ENCODE measurements at places on chromosomes 6 and 20. TPM values are rescaled to one million over a fixed set of nuclear protein-coding genes. Genes with fewer than 3 reads are reported as not detected.

Gene TIAM2
- 10.6 TPM for total RNA-seq

Gene C20orf144
- 0.31 TPM for total RNA-seq

DNA sequence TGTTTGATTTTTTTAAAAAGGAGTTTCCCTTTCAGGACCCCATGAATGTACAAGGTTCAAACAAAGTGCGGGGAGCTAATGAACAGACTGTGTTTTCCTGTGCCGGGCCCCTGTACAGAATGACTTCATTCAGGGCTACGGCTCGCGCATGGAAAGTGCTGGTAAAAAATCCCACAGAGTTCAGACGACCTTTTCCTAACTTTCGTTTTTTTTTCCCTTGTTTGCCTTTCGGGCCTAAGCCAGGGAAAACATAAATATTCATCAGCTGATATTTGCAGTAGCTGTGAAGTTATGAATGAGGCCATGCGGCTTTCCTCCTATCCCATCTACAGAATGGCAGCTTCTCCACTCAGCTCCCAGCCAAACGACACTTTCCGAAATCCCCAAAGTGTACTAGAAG is 74.0 kb downstream of the HAO1 start:
- DNase-seq, result no peak

GRCh38 chr20:47949230-47949629 is 163.9 kb upstream of the SULF2 start:
- no peak for DNase-seq

- peak; percentile 19 for DNase-seq
Observed at GRCh38 chr6:168035661-168036545, 38.4 kb downstream of the KIF25 start.

DNA sequence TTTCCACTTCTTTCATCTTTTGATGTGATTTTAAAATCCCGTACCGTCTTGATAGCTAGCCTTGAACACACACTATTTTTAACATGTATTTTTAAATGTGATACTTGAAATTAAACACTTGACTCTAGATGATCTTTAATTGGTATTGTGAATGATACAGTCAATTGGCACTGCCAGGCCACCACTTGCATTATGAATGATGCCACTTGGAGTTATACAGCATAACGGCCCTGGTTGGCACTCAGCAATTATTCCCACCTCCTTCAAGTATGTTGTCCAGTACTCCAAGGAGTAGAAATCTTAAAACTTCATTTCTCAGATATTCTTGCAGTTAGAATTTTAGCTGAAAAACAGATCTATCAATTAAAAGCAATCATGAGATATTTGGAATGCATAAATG is 62.9 kb downstream of the TENT5A start:
- DNase-seq, result no peak

All from activated CD4-positive, alpha-beta memory T cell treated with anti-CD3 and anti-CD28 coated beads for 36 hours (primary cell).